ENCODE measurements at places on chromosomes 6 and 20.

GRCh38 chr6:148291876-148292275 lies 50.8 kb upstream of the SASH1 start:
- no peak for DNase-seq

DNA sequence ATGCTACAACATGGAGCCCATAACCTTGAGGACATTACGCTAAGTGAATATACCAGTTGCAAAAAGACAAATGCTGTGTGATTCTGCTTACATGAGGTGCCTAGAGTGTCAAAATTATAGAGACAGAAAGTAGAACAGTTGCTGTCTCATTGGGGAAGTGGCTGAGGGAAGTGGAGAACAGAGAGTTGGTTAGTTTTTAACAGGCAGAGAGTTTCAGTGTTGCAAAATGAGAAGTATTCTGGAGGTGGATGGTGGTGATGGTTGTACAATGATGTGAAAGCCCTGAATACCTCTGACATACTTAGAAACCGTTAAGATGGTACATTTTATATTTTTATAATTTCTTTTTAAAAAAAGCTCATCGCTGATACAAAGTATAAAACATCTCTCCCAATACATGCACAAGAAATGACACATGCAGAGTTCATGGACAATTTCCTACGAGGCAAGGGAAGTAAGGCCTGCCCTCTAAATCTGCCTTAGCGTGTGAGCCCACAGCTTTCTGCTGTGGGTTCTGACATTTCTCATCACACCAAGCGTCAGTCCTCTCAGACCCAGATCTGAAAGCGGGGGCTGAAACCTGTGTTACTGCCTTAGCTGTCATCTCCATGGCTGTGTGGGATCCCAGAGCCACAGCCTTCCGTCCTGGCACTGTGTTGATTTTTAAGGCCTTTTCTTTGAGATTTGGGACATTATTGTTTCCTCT lies 126.0 kb downstream of the RNASET2 start:
- DNase-seq, result peak; percentile 62

GRCh38 chr6:2166717-2167116 lies 78.7 kb downstream of the GMDS start:
- DNase-seq, result no peak

GRCh38 chr6:35775031-35775430 lies 1.4 kb upstream of the CLPSL2 start:
- no peak for DNase-seq

- DNase-seq, result no peak
These were observed 170.4 kb downstream of the PHF3 start for GRCh38 chr6:63805808-63806572.

DNA sequence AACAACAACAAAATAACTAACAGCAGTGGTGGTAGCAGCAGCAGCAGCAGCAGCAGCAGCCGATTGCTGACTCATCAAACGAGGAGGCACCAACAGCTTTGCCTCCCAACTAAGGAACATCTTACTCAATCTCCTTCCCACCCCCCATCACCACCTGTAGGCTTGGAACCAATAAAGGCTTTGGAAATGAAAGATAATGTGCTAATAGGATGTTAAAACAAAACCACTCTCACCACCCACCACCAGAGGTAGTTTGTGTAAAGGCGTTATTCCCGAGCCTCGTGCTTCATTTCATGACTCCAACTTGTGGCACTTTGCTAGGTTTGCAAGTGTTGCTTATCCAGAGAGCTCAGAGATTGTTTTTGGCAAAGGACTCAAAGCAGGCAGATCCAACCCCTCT lies 346.5 kb downstream of the CD83 start:
- no peak for DNase-seq

DNA sequence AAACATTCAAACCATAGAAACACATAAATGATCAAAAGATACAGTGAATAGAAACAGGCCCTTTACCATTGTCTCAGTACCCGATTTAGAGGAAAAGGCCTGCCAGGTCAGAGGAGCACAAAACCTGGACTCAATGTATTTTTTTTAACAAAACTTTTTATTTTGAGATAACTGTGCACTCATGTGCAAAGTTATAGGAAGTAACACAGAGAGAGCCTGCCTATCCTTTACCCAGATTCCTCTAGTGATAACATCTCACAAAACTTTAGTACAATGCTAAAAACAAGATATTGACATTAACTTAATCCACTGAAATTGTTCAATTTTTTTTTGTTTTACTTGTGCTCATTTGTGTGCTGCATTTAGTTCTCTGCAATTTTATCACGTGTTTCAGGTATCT lies 36.8 kb upstream of the SAMD3 start:
- DNase-seq, result no peak

- DNase-seq, result no peak
These were observed 9.9 kb upstream of the SNX9 start for GRCh38 chr6:157813191-157813590.

- peak; percentile 24 for DNase-seq
These were observed 764 bp upstream of the SNAP25 start for GRCh38 chr20:10217721-10218410.

DNA sequence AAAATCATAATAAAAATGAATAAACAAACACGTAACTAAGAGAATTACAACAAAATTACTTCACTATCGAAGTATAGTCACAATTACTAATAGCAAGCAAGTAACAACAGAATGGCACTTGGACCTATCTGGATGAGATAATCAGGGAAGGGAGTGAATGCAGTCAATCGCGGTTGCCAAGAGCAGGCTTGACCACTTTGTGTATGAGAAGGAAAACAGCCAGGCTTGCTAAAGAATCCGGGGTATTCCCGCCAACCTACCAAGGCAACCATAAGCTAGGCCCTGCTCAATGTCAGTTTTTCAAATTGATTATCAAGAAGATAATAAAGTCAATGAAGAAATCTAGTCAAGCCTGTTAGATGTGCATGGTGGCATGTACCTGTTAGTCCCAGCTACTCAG lies 39.7 kb downstream of the PXDC1 start:
- DNase-seq, result no peak

GRCh38 chr6:34390531-34391472 lies 1.7 kb downstream of the NUDT3 start:
- DNase-seq, result no peak

- DNase-seq, result peak; percentile 48
These were observed 23.0 kb downstream of the IL17F start for GRCh38 chr6:52221302-52221701.

Measured in activated CD4-positive, alpha-beta T cell treated with anti-CD3 and anti-CD28 coated beads, Interleukin-2, amount 50 U/mL, for 48 hours (primary cell).